Activated CD4-positive, alpha-beta T cell treated with anti-CD3 and anti-CD28 coated beads for 1 hour (primary cell): ENCODE measurements at places on chromosomes 6 and 20.

GRCh38 chr6:125922322-125922860 lies 34.2 kb upstream of the HINT3 start:
- DNase-seq: no peak

DNA sequence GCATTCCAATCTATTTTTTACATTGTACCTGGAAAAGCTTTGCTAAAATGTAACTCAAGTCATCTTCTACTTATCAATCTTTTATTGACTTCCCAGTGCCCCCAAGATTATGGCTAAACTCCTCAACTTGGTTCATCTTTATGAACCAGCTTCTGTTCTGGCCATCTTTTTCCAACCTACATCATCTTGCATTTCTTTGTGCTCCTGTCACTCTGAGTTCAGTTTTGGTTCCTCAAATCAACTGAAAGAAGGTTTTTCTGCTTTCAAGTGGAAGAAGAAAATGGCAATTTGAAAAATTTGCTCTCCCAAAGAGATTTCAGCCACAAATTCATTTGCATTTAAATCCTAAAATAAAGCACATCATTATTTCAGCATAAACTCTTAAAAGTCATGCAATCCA lies 41.8 kb downstream of the GPX5 start:
- no peak for DNase-seq

GRCh38 chr6:131998255-131998982 lies 47.2 kb upstream of the CCN2 start:
- DNase-seq: no peak

GRCh38 chr6:97066056-97066455 lies 141.5 kb downstream of the KLHL32 start:
- DNase-seq: no peak

DNA sequence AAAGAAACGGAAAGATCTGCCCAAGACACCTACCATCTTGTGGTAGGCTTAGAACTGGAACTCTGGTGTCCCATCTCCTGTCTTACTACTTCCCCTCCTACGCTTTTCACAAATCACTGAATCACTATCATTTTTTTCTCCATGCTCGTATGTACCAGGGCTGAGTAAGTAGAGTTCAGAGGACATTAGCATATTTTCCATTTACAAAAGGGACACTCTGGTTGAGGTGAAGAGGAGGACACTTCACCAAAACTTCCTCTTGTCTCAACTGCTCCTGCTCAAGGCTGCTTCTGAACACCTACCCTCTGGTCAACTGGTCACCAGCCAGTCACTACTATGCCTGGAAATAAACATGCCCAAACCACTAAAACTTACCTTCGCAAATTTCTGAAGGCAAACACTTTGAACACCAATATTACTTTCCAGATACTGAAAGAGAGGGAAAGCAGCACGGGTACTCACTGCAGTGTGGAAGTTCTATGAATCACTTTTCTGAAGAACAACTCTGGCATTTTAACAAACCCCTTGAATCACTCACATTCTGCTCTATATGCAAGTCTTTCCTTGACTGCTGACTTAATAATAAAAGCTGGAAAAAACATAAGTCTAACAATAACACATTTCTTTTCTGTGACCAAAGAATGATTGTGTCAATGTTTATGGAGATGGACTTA lies 123.3 kb downstream of the INSM1 start:
- DNase-seq: no peak

DNA sequence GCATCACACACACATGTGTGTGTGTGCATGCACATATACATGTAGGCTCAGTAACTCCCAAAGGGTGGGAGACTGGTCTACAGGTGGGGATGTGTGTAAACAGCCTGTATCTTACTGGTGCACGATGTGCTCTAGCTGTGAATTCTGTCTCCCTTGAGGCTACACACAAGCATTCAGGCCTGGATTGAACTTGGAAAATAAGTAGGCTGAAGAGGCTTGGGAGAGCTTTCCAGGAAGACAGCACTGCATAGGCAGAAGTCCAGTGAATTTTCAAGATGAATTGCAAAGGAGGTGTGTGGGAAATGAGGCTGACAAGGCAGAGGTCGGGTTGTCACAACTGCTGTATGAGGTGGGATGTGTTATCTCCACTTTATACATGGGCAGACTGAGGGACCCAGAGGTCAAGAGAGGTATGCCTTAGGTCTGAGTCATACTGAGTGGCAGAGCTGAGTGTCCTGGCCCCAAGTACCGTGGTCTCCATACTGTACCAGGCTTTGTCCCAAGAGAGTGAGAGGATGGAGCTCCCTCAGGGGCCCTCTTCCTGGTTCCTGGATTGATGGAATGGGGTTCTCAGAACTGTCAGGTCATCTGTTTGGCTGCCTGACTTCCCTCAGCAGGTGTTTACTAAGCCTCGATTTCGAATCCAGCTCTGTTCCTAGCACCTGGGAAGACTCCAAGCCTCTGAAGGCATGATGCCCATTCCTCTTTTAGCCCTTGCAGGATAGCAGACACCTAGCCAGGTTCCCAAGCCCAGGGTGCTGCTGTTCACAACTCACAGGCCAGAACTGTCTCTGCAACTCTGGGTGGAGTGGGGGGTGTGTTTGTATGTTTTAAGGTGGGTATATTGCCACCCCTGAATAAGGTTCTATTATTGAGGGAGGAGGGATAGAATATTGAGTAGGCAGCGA lies 14.4 kb downstream of the SNPH start:
- no peak for DNase-seq

- DNase-seq: no peak
These were observed 24.9 kb downstream of the SASH1 start for GRCh38 chr6:148367411-148368024.

DNA sequence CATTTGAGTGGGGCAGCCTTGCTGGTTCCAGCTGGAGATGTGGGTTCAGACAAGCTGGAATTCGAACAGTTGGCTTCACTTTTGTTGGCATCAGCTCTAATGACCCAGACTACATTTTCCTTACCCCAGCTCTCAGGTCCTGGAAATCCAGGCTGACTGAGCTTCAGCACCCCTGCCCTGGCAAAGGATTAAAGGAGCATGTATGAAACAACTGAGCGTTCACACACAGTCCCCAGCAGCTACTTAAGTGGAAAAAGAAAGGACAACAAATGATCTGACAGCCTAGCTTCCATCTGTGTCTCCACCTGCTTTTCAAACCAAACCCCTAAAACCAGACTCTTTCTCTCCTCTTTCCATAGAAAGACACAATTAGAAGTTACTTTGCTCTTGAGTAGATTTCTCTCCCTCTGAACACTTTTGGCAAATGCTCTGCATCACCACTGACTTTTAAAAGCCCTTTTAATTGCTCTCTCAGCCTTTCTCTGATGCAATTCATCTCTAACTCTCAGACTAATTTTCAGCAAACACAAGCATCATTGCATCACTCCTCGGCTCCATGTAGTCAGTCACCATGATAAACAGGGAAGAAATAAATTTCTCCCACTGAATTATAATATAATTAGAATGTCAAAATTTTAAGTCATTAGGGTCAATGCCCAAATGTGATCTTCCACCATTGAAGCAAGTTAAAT lies 28.1 kb downstream of the ROS1 start:
- no peak for DNase-seq

- DNase-seq: no peak
These were observed 9.4 kb upstream of the BMP7 start for GRCh38 chr20:57275813-57276212.

DNA sequence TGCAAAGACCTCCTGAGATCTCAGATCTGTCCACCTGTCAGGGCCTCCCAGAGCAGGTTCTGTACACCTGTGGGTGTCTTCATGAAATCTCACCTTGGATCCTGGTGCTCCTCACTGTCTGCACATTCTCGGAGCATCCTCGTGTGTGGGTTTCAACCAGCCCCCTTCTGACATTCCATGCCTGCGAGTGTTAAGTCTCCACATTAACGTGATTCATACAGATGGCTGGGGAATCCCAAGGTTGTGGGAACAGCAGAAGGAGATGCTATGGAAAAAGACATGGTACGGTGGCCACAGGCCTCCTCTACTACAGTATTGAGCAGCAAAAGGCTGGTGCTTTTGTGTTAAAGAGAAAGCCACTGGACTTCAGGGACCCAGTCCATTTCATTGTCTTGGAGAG lies 556.5 kb downstream of the DHX35 start:
- no peak for DNase-seq

GRCh38 chr20:9498322-9498721 lies 16.1 kb upstream of the LAMP5 start:
- DNase-seq: no peak

DNA sequence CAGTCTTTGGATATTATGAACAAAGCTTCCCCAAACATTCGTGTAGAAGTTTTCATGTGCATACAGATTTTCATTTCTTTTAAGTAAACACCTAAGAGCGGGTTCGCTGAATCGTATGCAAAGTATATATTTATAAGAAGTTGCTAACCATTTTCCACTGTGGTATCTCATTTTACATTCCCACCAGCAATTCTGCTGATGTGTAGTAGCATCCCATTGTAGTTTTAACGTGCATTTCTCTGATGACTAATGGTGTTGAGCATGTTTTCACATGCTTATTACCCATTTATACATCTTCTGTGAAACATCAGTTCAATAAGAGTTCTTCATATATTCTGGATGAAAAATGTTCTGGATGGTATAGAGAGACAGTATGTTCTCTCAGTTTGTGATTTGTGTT lies 97.4 kb downstream of the IYD start:
- no peak for DNase-seq

DNA sequence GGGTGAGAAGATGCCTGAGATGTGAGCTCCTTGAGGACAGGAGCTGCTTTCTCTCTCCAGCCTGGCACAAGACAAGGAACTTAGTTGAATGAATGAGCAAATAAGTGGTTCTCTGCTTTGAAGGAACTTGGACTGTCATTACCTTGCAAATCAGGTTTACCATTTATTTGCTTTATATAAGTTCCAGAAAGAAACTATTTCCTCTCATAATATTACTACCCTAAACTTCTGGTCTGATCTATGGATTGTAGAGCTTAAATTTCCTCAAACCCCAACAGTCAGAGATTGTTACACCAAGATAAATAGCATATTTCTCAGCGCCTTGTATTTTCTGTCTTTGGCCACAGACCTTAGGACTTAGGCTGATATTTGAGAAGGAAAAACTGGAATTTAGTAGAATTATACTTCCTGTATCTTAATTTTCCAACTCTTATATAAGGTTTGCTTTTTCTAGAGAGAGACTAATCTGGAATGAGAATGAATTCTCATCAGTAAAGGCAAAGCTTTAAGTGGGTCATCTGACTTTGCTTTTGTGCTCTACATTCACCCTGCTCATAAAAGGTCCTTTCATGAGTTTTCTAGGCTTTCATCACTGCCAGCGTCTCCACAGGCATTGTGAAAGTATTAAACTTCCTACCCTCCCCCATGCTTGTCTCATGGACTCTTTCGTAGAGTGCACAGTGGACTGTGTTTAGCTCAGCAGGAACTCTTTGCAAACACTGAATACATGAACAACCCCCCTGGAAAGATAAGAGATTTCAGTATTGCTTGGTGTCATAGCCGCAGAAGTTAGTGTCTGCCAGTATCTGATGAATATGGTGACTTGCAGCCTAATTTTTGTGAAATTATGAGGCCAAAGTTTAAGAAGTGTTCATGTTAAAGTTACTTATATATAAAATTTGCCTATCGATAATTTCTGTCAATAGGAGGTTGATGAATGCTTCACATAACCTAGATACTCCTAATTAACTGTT lies 74.0 kb downstream of the PTPRA start:
- no peak for DNase-seq

GRCh38 chr20:53736757-53737395 lies 143.2 kb upstream of the ZNF217 start:
- no peak for DNase-seq

GRCh38 chr6:93819189-93819588 lies 399.8 kb upstream of the EPHA7 start:
- DNase-seq: no peak

DNA sequence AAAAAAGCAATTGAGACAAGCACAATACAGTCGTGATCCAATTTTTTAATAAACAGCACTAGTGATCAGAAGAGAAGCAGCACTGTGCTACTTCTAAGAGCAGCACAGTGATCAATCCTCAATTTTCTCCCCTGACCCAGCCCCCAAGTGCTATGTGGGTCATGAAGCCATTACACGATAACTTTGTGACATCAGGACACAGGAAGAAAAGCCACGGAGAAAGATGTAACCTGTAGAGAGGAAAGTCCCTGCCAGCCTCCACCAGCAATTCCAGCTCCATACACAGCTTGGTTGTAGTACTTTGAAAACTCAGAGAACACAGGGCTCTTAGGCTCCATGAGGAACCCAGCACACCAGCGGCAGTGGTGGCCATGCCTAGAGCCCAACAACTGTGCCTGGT lies 45.3 kb upstream of the MYB start:
- no peak for DNase-seq

- no peak for DNase-seq
These were observed 121.8 kb downstream of the COL12A1 start for GRCh38 chr6:75084018-75084417.

DNA sequence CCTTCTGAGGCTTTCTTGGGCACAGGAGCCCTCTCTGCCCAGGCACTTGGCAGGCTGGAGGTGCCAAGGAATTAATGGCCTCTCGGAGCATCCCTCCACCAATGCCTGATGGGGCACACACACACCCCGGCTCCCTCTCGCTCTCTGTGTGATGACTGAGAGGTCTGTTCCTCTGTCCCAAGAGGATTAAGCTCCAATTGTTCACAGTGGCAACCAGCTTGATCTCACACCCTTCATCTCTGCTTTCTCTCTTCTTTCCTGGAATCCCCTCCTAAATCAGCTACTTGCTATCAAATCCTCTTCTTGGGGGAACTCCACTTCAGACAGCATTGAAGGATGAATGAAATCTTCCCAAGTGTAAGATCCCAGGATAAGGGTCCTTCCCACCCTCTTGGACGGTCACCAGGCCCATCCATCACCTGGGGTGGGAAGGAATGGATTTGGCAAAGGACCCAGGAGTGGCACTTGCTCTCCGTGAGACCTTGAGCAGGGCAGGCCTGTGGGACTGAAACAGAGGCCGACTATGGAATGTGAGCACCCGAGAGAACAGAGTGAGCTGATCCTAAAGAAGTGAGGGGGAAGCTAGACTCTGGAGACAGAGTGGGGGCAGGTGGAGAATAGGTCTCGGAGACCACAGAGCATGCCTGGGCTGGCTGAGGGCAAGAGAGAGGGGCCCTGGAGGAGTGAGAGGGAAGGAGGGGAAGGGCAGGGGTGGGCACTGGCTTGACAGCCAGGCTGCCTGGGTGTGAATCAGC lies 93.6 kb downstream of the GRM4 start:
- no peak for DNase-seq

DNA sequence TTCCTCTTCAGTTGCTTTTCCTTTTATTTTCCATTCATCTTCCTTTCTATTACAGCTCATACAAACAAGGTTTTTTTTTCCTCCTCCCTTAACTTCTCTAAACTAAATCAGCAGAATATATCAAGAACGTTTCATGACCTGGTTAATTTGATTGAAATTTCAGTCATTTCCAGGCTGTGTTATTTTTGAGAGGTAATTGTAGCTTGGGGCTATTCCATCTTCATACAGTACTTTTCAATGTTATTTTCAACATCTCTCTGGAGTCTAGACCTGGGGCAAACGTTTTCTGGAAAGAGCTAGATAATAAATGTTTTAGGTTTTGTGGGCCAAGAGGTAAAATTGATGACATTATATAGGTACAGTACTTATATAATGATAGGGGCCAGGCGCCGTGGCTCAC lies 4.0 kb upstream of the SLC23A2 start:
- no peak for DNase-seq

- DNase-seq: no peak
These were observed 309.2 kb downstream of the MEI4 start for GRCh38 chr6:77962070-77962469.
